ENCODE measurements at places on chromosomes 4 and X. TPM values are rescaled to one million over a fixed set of nuclear protein-coding genes. Genes with fewer than 3 reads are reported as not detected.

The PDE6B gene
- 2.1 TPM for total RNA-seq

The ADAM29 gene
- total RNA-seq: not detected

The GNRHR gene
- not detected for total RNA-seq

The USP11 gene
- total RNA-seq: 31.4 TPM

The REPS2 gene
- 8.0 TPM for total RNA-seq

DNA sequence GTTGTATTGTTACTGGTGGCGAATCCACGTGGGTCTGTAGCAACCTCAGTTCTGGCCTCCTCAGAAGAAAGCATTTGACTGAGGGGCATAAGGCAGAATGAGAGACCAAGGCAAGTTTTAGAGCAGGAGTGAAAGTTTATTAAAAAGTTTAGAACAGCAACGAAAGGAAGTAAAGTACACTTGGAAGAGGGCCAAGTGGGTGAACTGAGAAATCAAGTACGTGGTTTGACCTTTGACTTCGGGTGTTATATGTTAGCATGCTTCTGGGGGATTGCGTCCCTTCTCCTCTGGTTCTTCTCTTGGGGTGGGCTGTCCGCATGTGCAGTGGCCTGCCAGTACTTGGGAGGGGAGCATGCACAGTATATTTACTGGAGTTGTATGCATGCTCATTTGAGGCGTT, 232.7 kb upstream of the GATB start:
- DNase-seq: no peak

GRCh38 chrX:72236841-72237240, 2.0 kb downstream of the ERCC6L start:
- no peak for DNase-seq

DNA sequence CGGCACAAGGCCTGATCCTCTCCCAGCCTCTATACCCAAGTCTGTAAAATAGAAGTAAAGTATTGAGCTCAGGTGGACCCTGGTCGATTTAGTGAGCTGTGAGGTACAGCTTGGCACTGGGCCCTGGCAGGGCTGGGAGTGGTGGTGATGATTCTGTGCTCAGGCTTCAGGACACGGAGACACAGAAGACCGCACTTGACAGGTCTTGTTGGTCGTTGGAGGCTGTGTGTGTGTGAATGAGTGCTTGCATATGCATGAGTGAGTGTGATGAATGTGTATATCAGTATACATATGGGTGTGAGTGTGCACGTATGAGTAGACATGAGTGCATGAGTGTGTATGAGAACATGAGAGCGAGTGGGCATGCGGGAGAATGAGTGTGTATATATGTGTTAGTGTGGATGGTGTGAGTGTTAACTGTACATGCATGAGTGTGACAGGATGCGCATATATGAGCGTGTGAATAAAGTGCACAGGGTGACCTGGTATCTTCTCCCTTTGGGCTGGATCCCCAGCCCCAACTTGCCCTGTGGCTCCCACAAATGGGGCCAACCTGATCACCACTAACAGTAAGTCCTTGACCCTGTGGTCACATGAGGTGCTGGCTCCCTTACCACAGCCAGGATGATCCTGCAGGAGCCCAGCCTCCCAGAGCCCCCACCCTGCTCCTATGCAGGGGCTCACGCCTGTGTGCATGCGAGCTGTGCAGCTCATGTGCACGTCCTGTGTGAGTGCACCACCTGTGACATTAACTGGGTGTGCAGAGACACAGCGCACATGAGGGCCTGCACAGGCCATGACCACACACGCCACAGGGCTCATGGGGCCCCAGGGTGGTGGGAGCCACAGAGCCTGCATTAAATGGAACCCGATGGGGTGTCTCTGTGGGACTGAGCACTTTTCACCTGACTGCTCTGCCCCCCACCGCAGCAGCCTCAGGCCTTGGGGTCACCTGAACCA, 20.8 kb downstream of the SH3BP2 start:
- DNase-seq: no peak

DNA sequence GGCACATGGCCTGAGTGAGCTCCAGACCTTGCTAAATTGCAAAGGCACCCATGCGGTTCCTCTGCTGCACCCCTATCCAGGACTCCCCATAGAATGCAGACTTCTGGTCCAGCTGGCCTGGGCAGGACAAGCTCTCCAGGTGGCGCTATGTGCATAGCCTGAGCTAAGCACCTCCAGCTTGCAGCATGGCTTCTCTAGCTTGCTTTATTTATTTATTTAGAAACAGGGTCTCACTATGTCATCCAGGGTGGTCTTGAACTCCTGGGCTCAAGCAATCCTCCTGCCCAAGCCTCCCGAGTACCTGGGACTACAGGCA, 5.5 kb upstream of the WFS1 start:
- DNase-seq: peak; percentile 70

- DNase-seq: no peak
Measured at GRCh38 chr4:41420541-41420940, 117.4 kb upstream of the LIMCH1 start.

GRCh38 chr4:3863841-3864741, 97.9 kb downstream of the ADRA2C start:
- DNase-seq: no peak
